Naive B cell (primary cell): ENCODE measurements at places on chromosomes 5 and 9.
A peak's percentile ranks its signal among the peaks of the same experiment; 100 is the strongest.

DNA sequence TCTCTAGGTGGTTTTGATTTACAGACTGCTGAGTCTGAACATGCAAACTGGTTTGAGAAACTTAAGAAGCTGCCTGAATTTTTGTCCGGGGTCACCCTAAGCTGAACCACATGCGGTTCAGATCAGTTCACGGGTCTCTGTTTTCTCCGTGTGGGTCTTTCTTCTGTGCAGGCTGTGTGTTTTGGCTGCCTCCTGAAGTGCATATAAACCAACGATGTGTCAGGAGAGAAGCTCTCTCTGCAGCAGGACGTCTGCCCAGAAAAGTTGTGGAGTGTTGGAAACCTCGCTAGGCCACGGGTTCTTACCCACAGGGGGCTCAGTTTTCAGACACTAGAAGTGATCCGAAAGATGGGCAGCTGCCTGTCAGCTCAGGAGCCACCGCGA, 364.2 kb downstream of the IRX2 start:
- no peak overlapping the region for H3K27ac ChIP-seq
- no peaks in the 10 kb centered on the region for H3K27me3 ChIP-seq
- H3K4me3 ChIP-seq: no peak overlapping the region
- no peak for DNase-seq

- H3K27ac ChIP-seq: peak overlapping the region; percentile 64
- H3K4me1 ChIP-seq: peaks cover 9% of the 10 kb centered on the region
- peaks cover 1% of the 10 kb centered on the region for H3K36me3 ChIP-seq
Measured at GRCh38 chr9:81686614-81687520, 2.5 kb downstream of the TLE1 start.

DNA sequence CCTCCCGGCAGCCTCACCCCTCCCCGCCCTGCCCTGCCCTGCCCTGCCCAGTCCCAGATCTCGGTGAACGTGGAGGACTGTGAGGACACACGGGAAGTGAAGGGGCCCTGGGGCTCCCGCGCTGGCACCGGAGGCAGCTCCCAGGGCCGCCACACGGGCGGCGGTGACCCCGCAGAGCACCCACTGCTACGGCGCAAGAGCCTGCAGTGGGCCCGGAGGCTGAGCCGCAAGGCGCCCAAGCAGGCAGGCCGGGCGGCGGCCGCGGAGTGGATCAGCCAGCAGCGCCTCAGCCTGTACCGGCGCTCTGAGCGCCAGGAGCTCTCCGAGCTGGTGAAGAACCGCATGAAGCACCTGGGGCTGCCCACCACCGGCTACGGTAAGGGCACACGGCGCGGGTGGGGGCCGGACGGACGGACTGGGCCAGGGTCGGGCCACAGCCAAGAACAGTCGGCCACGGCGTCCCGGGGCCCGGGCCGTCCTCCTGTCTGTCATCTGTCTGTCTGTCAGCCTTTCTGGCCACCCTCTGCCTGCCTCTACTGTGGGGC, 84.2 kb downstream of the KCNT1 start:
- H3K4me1 ChIP-seq: no peaks in the 10 kb centered on the region
- H3K27me3 ChIP-seq: no peaks in the 10 kb centered on the region
- no peak overlapping the region for H3K4me3 ChIP-seq
- DNase-seq: no peak

- peaks cover 9% of the 10 kb centered on the region for H3K36me3 ChIP-seq
- DNase-seq: no peak
- H3K27me3 ChIP-seq: no peaks in the 10 kb centered on the region
- no peaks in the 10 kb centered on the region for H3K4me1 ChIP-seq
- H3K27ac ChIP-seq: no peak overlapping the region
Measured at GRCh38 chr5:36027711-36028110, 36.5 kb upstream of the UGT3A1 start.

DNA sequence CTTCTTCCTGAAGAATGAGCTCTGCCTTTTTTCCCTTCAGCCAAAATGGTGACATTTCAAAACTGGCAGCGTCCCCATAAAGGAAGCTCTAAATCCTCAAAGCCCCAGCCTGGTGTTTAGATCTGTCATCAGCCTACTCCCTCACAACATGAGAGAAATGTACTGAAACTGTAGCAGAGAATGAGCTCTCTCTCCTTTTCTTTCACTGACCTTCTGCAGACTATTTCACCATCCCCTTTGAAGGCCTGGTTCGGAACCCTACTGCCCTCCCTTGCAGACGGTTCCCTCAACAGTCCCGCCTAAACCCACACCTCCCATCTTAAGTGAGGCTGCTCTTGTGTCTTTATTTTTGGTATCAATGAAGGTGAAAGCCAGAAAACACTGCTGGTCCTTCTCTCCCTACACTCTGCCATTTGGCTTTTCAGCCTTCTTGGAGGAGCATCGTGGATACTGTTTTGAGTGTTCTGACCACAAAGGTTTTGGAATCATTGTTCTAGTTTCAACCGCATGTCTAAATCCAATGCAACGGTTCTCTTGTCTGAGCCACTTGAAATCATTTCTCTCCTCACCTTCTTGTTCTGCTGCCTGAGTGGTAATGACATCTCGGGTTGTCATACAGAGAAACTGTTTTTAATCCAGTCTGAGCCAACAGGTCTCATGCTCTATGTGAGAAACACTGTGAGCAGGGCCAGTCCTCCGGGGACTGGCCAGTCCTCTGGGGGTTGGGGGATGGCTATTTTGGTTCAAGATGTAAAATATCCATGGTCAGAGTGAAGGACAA, 39.0 kb downstream of the ITK start:
- H3K27ac ChIP-seq: peak overlapping the region; percentile 69
- H3K4me1 ChIP-seq: peaks cover 43% of the 10 kb centered on the region
- no peaks in the 10 kb centered on the region for H3K27me3 ChIP-seq
- H3K36me3 ChIP-seq: no peaks in the 10 kb centered on the region

GRCh38 chr5:95969651-95970358, 8.2 kb upstream of the ELL2 start:
- no peaks in the 10 kb centered on the region for H3K36me3 ChIP-seq
- peaks cover 19% of the 10 kb centered on the region for H3K27me3 ChIP-seq
- no peak for DNase-seq
- H3K4me3 ChIP-seq: no peak overlapping the region
- H3K4me1 ChIP-seq: no peaks in the 10 kb centered on the region
